Activated T-cell treated with anti-CD3 and anti-CD28 coated beads, Interleukin-2, amount 50 U/mL, for 1 hour (primary cell): ENCODE measurements at places on chromosomes 4 and X.

- no peak for DNase-seq
Observed at GRCh38 chr4:3851211-3851610, 85.0 kb downstream of the ADRA2C start.

- DNase-seq = no peak
Observed at GRCh38 chr4:86451560-86452330, 91.9 kb upstream of the MAPK10 start.

GRCh38 chrX:151513472-151513871 is 50.0 kb upstream of the PASD1 start:
- DNase-seq = no peak

- no peak for DNase-seq
Observed at GRCh38 chr4:25123236-25123635, 37.0 kb downstream of the SEPSECS start.

GRCh38 chr4:121072224-121073003 is at the start of gene NDNF:
NDNF (minus strand) TSS chr4:121072535; CDS start chr4:121045837, 26,698 bp downstream.
- DNase-seq = peak; percentile 47

GRCh38 chr4:163172647-163173046 is 6.0 kb upstream of the NAF1 start:
- no peak for DNase-seq

DNA sequence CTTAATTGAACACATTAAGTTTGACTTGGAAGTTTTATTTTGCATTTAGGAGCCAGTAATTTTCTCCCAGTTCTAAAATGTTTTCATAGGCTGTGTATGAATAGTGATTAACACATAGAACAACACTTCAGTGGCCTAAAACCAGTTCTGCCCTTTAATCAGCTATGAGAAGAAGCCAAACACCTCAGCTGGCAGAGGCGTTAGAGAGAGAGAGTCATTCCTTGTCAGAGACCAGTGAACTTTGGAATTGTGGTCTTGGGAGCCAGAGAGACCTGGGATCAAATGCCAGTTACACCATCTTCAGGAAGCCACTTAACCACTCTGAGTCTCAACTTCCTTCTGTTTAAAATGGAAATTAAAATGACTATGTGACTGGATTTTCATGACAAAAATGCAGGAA is 39.3 kb upstream of the PRPS2 start:
- no peak for DNase-seq

DNA sequence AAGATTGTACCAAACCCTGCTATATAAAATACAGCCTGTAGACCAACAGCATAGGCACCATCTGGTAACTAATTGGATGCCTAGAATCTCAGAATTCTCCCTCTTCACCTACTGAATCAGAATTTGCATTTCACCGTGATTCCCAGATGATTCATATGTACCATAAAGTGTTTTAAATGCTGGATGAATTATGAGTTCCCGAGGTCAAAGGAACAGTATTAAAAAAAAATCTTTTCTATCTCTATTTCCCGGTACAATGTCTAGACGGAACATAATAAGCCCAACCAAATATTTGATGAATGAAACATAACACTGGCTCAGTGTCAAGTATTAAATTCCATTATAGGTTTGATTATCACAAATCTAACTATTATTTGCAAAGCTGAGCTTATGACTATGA is 280.0 kb downstream of the ANKRD50 start:
- DNase-seq = no peak

DNA sequence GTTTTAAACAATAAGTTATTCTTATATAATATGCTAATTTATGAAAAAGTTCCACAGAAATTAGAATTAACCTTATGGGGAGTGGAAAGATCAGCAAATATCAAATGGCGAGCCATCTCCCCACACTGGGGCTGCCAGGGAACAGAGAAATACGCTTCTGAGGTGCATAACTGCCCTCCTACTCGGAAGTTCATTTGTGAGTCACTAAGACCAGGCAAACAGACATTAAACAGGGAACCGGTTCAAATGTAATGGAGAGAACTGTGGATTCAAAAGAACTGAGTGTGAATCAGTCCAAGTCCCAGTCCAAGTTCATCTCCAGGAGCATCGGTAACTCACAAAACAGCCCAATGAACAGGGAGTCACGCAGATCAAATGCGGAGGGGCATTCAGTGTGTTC is 11.4 kb upstream of the S100G start:
- no peak for DNase-seq

- no peak for DNase-seq
Observed at GRCh38 chr4:63717384-63717783, 691.9 kb downstream of the TECRL start.

DNA sequence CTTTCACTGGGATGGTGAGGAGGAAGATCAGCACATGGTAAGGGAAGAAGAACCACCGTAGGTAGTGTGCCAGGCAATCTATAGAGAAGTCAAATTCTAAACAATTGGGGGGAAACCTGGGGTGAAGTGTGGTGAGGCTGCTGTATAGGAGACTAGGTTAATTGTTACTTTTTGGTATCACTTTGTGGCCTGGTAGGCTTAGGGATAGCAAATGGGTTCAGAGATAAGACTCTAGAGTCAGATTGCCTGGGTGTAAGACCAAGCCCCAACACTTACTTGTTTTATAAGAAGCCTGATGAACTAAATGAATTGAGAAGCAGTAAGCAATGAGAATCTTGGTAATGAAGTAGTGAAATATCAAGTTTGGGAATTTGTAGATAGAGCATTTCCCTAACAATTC is 8.7 kb downstream of the SMAD1 start:
- DNase-seq = no peak
